ENCODE measurements at places on chromosomes 5 and 9.

- no peak for DNase-seq
Observed at GRCh38 chr5:140136624-140137023, 10.9 kb downstream of the IGIP start.

GRCh38 chr9:8684978-8685708, 885.6 kb upstream of the DMAC1 start:
- no peak for DNase-seq

DNA sequence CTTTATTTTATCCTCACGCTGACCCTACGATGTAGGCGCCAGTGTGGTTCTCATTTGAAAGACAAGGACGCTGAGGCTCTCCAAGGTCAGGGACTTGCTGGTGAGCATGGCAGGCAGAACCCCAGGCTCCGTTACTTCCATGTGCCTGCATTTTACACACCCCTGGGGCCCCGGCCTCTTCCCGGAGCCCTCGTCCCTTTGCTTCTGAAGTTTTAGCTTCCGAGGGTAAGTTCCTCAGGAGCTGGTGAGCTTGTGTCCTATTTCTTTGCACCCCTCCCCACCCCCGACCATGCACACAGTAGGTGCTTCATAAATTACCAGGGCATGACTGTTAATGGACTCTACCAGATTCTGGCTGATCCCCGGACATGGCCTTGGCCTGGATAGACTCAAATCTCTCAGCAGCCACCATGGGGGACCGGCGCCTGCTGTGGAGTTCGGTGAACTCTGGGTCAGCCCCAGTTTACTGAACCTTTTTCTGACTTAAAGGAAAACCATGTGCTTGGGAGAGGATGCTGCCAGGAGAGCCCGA, 59.3 kb upstream of the RNU6ATAC start:
- DNase-seq, result no peak

DNA sequence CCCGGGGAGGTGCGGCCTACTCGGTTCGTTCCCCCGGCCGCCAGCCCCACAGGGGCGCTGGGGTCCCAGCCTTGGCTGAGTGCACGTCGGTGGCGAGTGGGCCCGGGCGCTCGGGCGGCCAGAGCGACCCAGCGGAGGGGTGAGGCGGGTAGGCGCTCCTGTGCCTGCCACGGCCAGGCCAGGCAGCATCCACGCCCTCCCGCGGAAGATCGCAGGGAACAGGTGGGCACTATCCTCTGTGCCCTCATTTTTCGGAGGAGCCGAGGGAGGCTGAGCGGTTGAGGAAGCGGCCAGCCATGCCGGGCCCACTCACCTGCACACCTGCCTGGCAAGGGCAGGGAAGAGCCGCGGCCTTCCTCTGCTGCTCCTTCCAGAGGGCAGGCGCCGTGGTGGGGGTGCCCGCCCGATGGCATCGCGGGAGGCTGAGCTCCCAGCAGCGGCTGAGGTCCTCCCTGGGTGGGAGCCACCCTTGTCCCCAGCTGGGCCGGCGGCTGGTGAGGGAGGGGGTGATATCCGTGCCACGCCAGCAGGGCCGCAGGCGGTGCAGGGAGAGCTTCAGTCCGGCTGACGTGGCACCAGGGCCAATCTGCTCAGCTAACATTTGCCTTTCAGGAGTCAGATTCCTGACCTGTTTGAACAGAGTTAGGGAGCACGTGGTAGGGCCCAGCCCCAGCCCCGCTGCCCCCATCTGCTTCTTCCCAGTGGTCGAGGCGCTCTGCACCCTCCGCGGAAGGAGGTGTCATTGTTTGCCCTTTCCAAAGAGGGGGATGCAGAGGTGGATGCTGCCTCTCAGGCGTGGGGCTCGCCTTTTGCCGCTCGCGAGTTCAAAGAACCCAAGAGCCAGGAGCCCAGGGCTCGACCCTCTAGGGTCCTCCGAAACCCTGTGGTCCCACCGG, 1.6 kb upstream of the SEC16A start:
- DNase-seq, result no peak

DNA sequence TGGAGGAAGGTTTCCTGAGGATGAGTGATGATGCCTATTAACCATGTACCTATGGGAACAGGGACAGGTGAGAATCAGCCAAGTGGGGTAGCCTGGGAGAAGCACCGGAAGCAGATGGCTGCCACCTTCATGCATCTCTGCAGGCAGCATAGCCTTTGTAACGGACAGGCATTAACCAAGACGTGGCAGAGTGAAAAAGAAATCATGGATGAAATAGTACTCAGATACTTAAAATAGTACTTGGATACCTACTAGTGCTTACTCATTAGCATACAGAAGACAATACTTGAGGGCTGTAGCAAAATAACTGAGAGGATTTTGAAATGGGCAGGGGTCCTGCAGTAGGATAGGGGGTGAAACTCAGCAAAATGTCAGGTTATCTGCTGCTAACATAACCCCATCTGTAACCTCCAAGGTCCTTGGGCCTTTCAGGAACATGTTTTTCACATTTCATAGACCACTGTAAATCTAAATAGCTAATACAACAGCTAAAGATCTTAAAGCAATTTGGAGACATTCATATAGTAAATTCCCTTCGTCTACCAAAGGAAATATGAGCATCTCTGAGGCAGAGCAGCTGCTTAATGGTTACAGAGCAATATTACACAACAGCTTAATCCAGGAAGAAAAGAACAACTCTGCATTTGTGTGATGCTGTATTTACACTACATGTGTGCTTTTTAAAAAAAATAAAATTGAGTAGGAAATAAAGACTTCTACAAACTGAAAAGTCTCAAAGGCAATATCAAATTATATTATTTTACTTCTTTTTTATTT, 154.3 kb downstream of the NFIB start:
- DNase-seq, result no peak

DNA sequence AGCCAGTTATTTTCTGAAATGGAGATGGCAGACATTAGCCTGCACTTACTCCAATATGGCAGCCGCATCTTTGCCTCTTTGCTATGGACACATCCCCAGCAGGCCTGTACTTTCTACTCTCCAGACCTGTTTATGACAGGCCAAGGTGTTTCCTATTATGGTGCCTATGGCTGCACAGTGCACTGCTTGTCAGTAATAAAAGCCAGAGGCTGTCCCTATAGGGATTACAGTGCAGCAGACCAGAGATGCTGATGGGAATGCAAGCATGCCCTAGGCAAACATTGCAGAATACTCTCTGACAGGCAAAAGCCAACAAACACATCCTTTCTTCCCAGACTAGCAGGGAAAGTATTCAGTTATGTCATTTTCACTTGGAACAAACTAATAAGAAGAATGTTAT, 442.9 kb downstream of the RAB3C start:
- no peak for DNase-seq

- DNase-seq, result no peak
Observed at GRCh38 chr5:57986761-57987341, 473.0 kb downstream of the PLK2 start.

GRCh38 chr5:179794171-179794570, 385 bp downstream of the LTC4S start:
- DNase-seq, result no peak

DNA sequence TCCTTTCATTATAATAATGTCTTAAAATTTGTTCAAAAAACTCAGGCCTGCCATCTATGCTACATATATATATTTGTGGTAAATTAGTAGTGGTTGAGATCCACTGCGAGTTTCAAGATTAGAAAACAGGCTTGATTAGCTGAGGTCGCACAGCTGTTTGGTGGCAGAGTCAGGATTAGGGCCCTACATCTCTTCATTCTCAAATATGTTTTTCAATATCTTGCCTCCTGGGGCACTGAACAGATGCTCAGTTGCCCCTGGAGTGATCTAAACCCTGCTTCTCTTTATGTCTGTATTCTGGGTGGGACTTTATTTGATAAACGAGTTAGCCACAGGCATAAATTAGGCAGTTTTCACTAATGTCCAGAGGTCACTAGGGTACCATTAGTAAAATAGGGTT, 27.8 kb upstream of the CEP120 start:
- no peak for DNase-seq

DNA sequence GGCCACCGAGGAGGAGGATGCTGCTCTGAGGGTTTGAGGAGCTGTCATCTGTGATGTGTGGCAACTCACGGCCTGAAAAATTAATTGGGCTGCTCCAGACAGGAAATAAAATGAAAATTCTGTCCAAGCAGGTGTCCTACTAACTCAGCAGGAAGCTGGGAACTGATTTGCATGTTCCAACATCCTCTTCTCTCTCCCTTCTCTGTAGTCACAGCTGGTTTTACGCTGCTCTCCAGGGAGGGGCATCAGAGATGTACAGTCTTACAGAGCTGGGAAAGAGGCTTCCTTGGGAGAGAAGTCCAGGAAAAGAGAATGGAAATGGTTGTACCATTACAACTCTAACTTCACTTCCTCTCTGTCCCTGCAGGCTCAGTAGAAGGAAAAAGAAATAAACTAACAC, 24.2 kb upstream of the SIL1 start:
- no peak for DNase-seq

DNA sequence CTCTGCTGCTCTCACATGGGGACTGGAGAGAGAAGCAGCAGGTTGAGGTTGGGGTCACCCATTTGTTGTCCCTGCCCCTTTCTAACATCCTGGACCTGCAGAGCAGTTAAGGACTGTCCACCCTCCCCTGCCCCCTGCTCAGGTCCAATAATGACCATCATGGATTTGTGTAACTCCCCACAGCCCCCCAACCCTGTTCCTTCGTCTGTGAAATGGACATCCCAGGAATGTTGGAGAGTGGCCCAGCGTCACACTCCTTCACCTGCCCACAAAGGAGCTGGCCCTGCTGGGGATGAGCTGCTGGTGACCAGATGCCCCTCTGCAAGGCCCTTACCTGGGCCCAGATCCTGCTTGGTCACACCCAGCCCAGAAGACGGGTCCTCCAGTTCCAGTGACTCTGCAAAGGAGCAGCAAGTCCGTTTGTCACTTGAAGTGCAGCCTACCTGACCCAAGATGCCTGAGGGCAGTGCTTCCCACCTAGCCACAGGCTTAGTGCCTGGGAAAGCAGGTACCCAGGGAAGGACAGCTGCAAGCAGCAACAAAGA, 10.4 kb downstream of the CD74 start:
- no peak for DNase-seq

DNA sequence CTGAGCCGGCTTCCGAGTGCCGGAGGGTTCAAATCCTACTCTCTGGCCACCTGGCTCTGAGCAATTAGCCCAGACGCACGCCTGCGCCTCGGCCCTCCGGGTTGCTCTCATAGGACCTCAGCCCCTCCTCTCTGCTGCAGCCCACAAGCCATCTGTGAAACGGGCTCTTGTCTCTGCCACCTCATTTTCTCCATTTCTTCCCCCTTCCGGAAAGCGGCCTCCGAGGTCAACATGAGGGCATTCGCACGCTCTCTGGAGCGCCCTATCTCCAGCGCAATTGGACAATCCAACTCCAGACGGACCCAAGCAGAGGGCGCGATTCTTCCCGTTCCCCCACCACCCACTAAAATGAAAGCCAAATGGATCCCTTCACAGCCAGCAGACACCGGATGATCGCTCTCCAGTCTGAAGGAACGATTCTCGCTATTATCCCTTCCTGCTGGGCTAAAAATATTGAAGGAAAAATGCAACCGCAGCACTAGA, 41.5 kb downstream of the VAV2 start:
- no peak for DNase-seq

Measured in KG1 (cell line).